ENCODE measurements at places on chromosomes 3 and 15.

GRCh38 chr3:64186667-64187064, 38.6 kb downstream of the PRICKLE2 start:
- no peaks in the 10 kb centered on the region for H3K36me3 ChIP-seq
- no peak overlapping the region for H3K4me3 ChIP-seq
- no peaks in the 10 kb centered on the region for H3K4me1 ChIP-seq
- no peak overlapping the region for H3K27ac ChIP-seq

DNA sequence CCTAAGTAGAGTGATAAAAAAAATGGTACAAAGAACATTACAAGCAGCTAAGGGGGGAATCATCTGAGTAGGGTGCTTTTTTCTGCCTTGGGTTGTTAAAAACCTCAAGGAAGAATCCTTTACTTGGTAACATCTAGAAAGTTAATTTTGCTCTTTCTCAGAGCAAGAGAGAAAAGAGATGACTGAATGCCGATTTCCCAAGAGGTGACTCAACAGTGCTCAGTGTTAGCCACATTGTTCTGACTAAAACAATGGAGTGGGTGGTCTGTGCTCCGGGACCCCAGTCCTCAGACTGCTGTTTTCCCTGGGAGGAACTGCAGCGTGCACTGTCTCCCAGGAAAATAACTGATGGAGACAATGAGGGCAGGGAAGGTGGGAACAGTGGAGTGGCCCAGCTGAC, 41.1 kb upstream of the RASGRP1 start:
- peak overlapping the region; percentile 19 for H3K4me3 ChIP-seq
- no peaks in the 10 kb centered on the region for H3K27me3 ChIP-seq
- peak overlapping the region; percentile 69 for H3K27ac ChIP-seq
- H3K36me3 ChIP-seq, result no peaks in the 10 kb centered on the region

- no peak for DNase-seq
- no peaks in the 10 kb centered on the region for H3K27me3 ChIP-seq
- peaks cover 48% of the 10 kb centered on the region for H3K36me3 ChIP-seq
- H3K4me1 ChIP-seq, result peaks cover 10% of the 10 kb centered on the region
These were observed 7.3 kb downstream of the PARP6 start for GRCh38 chr15:72265031-72265430.

DNA sequence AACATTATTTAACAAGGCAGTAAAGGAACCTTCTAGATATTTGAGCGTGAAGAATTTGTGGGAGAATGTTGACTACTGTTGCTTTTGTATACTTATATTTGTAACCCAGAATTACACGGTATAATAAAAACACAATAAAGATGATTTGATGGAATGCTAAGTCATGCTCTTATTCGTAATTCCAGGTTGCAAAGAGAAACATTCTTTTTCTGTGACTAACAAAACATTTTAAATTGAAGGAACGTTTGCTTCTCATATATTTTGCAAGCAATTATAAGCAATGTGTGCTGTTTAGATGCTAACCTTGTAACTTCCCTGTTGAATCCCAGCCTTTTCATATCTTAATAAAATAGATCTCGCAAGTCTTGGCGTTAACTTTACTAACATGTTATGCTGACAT, 124.4 kb upstream of the CGNL1 start:
- no peak overlapping the region for H3K27ac ChIP-seq
- H3K27me3 ChIP-seq, result no peaks in the 10 kb centered on the region
- DNase-seq, result no peak
- peaks cover 2% of the 10 kb centered on the region for H3K4me1 ChIP-seq

- peaks cover 5% of the 10 kb centered on the region for H3K27me3 ChIP-seq
- no peak overlapping the region for H3K4me3 ChIP-seq
- H3K27ac ChIP-seq, result no peak overlapping the region
- DNase-seq, result no peak
- no peaks in the 10 kb centered on the region for H3K4me1 ChIP-seq
These were observed 10.5 kb downstream of the PTX3 start for GRCh38 chr3:157447026-157447694.

DNA sequence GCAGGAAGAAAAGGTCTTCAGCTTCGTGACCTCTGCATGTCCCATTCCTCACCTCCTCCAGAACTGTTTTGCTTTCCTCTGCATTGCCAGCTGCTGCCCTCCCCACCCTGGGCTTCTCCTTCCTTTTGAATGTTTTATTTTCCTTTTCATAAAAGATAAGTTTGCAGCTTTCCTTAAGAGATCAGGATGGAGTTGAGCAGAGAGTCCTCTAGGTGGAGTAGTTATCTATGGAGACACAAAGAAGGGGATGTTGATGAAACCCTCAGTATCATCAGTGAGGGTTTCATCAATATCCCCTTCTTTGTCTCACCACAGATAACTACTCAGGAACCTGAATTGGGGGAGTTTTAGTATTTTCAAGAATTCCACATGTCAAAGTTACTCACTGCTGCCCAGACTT, 19.0 kb upstream of the SLC25A36 start:
- H3K4me1 ChIP-seq, result no peaks in the 10 kb centered on the region
- H3K27me3 ChIP-seq, result peaks cover 28% of the 10 kb centered on the region
- H3K36me3 ChIP-seq, result no peaks in the 10 kb centered on the region
- DNase-seq, result no peak
- H3K27ac ChIP-seq, result no peak overlapping the region

- peaks cover 6% of the 10 kb centered on the region for H3K27me3 ChIP-seq
- H3K4me3 ChIP-seq, result no peak overlapping the region
These were observed 59.6 kb upstream of the LMCD1 start for GRCh38 chr3:8441969-8442559.

GRCh38 chr15:75347222-75348033, 589 bp downstream of the NEIL1 start:
- no peaks in the 10 kb centered on the region for H3K27me3 ChIP-seq
- H3K4me3 ChIP-seq, result peak overlapping the region; percentile 74
- peak; percentile 68 for DNase-seq
- peaks cover 33% of the 10 kb centered on the region for H3K4me1 ChIP-seq
- peaks cover 9% of the 10 kb centered on the region for H3K36me3 ChIP-seq

DNA sequence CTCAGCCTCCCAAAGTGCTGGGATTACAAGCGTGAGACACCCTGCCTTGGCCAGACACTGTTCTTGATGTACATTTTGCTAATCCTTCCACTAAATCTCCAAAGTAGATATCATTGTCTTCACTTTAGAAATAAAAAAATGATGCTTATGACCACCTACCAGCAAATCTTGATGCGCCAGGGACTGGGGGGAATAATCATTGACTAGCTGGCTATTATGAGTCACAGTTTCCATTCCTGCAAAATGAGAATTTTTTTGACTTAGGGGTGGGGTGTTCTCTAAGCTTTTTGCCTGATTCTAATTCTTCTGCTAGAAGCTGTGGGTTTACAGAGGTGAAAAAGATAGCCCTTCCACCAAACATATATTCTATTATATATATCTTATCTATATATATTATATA, 17.1 kb upstream of the RFC4 start:
- peaks cover 20% of the 10 kb centered on the region for H3K27me3 ChIP-seq
- no peak overlapping the region for H3K4me3 ChIP-seq
- H3K36me3 ChIP-seq, result no peaks in the 10 kb centered on the region
- no peak for DNase-seq
- H3K4me1 ChIP-seq, result peaks cover 25% of the 10 kb centered on the region

- H3K27ac ChIP-seq, result no peak overlapping the region
- H3K4me1 ChIP-seq, result no peaks in the 10 kb centered on the region
- no peaks in the 10 kb centered on the region for H3K27me3 ChIP-seq
- DNase-seq, result no peak
- H3K4me3 ChIP-seq, result no peak overlapping the region
These were observed 160.1 kb upstream of the IL12A start for GRCh38 chr3:159828542-159828943.

DNA sequence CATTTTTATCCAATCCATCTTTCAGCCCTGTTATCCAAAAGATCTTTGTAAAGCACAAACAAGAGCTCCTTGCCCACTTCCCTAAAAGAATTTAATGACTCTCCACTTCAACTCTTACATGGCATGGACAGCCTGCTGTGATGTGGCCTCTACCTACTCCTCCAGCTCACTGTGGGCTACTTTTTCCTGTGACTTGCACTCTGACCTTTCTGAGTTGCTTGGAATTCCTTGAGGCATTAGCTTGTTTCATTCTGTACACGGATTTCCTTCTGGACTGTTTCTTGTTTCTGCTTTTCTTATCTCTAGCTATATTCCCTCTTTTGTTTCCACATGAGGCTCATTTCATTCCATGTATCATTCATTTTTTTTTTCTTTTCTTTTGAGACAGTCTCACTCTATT, 15.2 kb downstream of the QTRT2 start:
- peaks cover 49% of the 10 kb centered on the region for H3K36me3 ChIP-seq
- no peak for DNase-seq
- no peak overlapping the region for H3K27ac ChIP-seq
- no peak overlapping the region for H3K4me3 ChIP-seq
- no peaks in the 10 kb centered on the region for H3K4me1 ChIP-seq
- no peaks in the 10 kb centered on the region for H3K27me3 ChIP-seq

GRCh38 chr3:52330194-52330805, 14.2 kb downstream of the DNAH1 start:
- no peak overlapping the region for H3K4me3 ChIP-seq
- DNase-seq, result no peak
- no peaks in the 10 kb centered on the region for H3K27me3 ChIP-seq
- H3K27ac ChIP-seq, result no peak overlapping the region
- H3K4me1 ChIP-seq, result no peaks in the 10 kb centered on the region

DNA sequence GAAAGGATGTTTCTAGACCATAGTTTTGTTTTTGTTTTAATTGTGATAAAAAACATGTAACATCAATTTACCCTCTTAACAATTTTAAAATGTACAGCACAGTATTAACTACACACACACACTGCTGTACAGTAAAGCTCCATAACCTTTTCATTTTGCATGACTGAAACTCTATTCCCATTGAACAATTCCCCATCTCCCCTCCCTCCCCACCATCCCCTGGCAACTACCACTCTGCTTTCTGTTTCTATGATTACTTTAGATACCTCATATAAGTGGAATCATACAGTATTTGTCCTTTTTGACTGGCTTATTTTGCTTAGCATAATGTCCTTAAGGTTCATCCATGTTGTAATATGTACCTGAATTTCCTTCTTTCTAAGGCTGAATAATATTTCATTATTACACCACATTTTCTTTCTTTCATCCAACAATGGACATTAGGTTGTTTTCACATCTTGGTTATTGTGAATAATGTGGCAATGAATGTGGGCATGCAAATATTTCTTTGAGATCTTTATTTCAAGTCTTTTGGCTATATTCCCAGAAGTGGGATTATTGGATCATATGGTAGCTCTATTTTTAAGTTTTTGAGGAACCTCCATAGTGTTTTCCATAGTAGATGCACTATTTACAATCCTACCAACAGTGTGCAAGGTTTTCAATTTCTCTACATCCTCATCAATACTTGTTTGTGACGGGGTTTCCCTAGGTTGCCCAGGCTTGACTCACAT, 10.7 kb downstream of the CHST14 start:
- H3K4me1 ChIP-seq, result no peaks in the 10 kb centered on the region
- peaks cover 12% of the 10 kb centered on the region for H3K27me3 ChIP-seq
- H3K36me3 ChIP-seq, result no peaks in the 10 kb centered on the region
- H3K4me3 ChIP-seq, result no peak overlapping the region
- H3K27ac ChIP-seq, result no peak overlapping the region

DNA sequence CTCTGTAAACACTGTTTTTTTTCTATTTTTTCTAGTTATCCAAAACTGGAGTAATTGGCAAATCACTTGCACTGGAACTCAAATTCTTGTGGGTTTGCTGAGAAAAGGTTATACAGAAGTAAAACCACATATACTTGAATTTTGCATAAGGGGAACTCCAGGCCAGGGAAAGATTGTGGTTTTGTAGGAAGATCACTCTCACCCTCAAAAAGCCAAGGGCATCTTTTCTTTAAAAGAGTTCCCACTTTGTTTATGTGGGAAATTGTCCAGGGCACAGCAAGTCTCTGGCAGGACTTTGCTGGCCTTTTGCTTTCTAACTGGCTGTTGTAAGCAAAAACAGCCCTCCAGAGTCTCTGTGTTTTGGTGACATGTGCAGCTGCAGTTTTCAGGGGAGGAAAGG, 340.3 kb upstream of the RBMS3 start:
- H3K36me3 ChIP-seq, result peaks cover 4% of the 10 kb centered on the region
- no peaks in the 10 kb centered on the region for H3K27me3 ChIP-seq
- H3K4me1 ChIP-seq, result no peaks in the 10 kb centered on the region
- no peak overlapping the region for H3K27ac ChIP-seq
- DNase-seq, result no peak

- H3K27ac ChIP-seq, result peak overlapping the region; percentile 84
- peaks cover 42% of the 10 kb centered on the region for H3K4me1 ChIP-seq
- no peaks in the 10 kb centered on the region for H3K27me3 ChIP-seq
- peak overlapping the region; percentile 97 for H3K4me3 ChIP-seq
These were observed 718 bp downstream of the BNIP2 start for GRCh38 chr15:59688423-59688781.

- H3K27me3 ChIP-seq, result no peaks in the 10 kb centered on the region
- no peak overlapping the region for H3K27ac ChIP-seq
- H3K4me3 ChIP-seq, result no peak overlapping the region
- DNase-seq, result no peak
These were observed 60.4 kb upstream of the LRRC3B start for GRCh38 chr3:26562021-26562768.

GRCh38 chr3:30073622-30074021, 532.8 kb upstream of the TGFBR2 start:
- H3K27ac ChIP-seq, result no peak overlapping the region
- no peaks in the 10 kb centered on the region for H3K4me1 ChIP-seq
- DNase-seq, result no peak

DNA sequence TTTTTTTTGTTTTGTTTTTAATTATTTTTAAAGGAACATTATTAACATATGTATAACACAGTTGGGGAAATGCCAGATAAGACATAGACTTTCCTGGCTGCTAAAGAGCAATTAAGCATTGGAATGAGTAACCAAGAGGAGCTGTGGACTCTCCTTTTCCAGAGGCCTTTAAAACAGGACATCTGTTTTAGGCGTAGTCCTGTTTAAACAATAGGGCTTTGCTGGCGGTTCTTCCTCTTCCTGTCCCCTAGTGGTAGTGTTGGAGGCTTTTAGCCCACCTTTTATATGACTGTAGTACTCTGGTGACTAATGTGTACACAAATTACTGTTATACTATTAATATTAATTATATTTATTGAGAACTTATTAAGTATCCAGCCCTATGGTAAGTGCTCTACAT, 81.9 kb downstream of the PPARG start:
- no peak overlapping the region for H3K4me3 ChIP-seq
- H3K36me3 ChIP-seq, result no peaks in the 10 kb centered on the region
- no peak for DNase-seq
- H3K27ac ChIP-seq, result no peak overlapping the region

DNA sequence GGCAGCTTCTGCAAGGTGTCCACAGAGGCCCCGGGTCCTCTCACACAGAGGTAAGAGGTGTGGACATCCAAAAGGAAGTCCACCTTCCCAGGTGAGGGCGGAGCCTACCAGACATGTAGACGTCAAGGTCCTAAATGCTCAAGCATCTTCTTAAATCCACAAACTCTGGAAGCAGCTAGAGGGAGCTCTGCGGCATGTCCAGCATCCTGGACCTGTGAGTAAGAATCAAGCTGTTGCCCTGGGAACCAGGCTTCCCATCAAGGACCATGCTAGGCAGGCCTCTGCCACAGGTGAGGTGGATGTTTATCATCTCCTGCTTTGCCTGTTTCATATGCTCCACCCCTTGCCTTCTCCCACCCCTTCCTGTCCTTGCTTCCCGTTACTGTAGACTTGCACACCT, 368.2 kb downstream of the GABRG3 start:
- no peaks in the 10 kb centered on the region for H3K27me3 ChIP-seq
- no peak overlapping the region for H3K27ac ChIP-seq
- H3K4me3 ChIP-seq, result no peak overlapping the region
- no peak for DNase-seq
- no peaks in the 10 kb centered on the region for H3K36me3 ChIP-seq

- no peaks in the 10 kb centered on the region for H3K27me3 ChIP-seq
- H3K4me1 ChIP-seq, result peaks cover 8% of the 10 kb centered on the region
- peak overlapping the region; percentile 64 for H3K27ac ChIP-seq
These were observed 24.3 kb downstream of the NXPE3 start for GRCh38 chr3:101803173-101803782.
